Esophagus muscularis mucosa (tissue), 4 donors: ENCODE measurements at places on chromosomes 1 and 21.

DNA sequence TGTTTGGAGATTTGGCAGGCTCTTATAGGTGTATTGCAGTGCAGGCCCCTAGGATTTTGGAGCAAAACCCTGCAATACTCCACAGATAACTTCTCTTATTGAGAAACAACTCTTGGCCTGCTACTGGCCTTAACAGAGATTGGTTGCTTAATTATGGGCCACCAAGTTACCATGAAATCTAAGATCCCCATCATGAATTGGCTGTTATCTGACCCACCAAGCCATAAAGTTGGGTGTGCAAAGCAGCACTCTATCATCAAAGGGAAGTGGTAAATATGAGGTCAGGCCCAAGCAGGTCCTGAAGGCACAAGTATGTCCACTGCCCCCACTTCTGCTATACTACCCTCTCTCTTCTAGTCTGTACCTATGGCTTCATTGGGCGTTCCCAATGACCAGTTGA is 130.0 kb upstream of the TNFSF4 start:
- peak; percentile 24 for DNase-seq

DNA sequence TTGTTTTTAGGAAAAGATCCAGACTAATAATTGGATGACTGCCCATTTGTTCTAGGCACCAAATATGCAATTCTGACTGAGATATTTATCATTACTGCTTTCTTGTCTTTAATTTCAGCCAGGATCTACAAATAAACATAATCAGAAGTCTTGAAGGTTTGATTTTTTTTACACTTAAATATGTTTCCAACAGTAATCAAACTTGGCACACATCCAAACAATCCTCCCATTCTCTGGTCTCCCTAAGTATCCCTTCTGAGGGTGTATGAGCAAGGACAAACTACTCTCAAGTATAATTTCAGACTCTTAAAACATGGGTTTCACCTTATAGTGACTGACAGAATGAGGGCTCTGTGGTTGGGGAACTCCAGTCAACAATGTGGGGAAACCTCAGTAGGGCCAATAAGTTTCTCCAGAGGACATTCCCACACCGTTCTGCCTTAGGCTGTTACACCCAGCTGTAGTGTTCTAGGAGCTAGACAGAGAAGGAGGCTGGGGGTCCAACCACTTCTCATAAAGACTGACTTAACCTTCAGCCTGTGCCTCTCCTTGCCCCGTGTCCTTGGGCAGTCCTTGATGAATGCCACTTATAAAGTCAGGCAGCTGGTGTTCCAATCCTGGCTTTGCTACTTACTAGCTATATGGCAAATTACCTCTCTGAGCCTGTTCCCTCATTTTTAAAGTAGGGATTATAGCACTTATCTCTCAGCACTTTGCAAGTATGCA is 1.5 kb upstream of the PALMD start:
- no peak for DNase-seq

- no peak for DNase-seq
These were observed 6.8 kb upstream of the LY9 start for GRCh38 chr1:160789051-160789701.

GRCh38 chr1:28781305-28781704 is 30.7 kb upstream of the OPRD1 start:
- no peak for DNase-seq

DNA sequence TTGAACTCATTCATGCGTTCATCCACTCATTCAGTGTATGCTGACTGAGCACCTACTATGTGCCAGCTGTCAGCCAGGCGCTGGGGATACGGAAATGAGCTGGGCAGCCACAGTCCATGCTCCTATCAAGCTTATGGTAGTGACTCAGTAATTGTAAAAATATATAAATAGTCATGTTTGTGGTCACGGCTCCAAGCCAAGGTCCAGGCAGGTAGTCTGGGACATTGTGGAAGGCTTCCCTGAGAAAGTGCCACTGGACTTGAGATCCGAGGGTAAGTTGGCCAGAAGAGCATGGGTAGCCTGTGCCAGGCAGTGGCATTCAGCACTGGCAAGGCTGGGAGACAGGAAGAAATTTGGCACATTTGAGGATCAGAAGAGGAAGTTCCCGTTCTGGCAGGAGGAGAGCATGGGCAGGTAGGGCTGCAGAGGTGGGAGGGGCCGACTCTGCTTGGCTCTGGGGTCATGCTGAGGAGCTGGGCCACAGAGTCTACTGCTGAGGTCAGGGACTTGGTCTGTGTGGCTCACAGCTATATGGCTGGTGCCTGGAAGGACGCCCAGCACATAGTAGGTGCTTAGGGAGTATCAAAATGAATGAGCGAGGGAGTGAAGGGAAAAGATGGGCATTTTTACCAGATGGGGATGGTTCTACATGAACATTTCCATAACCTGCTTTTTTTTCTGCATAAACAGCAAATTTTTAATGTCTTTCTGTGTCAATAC is 6.9 kb downstream of the PTPRF start:
- DNase-seq = no peak

DNA sequence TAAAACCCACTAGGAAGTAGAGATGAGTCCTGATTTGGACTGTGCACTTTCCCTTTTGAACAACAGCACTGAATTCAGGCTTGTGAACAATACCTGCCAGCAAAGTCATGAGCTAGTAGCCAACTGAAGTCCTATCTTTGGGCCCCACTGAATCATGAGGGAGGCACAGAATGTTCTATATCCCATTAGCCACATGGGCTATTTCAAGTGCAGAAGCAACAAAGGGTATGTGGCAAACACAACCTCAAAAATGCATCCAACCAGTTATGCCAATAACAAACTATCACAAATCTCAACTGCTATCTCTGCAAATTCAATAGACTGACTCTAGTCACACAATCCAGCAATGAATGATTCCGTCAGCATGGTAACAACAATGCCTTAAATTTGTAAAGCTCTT is 276.0 kb downstream of the MRPL39 start:
- DNase-seq = no peak

GRCh38 chr1:89758156-89758555 is 62.7 kb upstream of the LRRC8D start:
- DNase-seq = no peak

DNA sequence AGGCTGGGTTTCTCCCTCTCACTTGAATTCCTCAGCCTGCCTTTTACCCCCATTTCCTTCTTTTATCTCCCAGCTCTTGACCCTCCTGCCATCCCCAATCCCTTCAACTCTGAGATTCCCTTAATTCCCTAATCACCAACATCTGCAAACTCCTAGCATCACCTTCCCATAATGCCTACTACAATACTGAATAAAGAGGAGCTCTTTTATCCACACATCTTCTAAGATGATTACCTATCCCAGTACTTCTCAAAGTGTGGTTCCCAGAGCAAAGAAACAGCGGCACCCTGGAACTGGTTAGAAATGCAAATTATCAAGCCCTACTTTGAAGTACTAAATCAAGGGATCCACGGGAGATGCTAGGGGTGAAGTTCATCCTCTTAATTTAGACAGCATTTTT is 21.2 kb upstream of the UBE2U start:
- peak; percentile 37 for DNase-seq

GRCh38 chr1:51664421-51665240 is 47.7 kb downstream of the OSBPL9 start:
- no peak for DNase-seq

GRCh38 chr1:84307398-84307797 is 5.9 kb downstream of the SAMD13 start:
- DNase-seq = no peak

DNA sequence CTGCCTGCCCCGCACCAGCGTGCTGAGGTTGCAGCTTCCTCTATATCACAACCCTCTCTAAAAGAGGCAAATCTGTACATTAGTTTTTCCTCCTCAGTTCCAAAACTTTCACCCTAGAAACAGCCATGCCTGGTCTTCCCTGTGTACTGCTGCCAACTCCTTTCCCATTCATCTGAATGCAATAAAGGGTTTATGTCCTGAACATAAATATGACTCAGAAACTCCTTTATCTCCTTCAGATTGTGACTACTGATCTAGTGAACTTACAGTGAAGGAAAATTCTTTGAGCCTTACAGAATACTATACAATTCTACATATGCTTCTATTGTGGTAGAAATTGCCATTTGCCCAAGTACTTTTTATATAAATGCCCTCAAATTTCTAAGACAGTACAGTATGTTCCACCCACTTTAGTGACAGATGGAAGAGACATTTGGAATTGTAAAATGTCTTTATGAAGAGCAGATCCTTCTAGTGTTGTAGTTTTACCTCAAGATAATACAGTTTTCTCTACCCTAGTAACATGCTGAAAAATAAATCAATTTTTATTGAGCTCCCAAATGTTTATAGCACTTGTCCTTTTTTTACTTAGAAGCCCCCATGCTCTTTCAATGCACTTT is 345.1 kb upstream of the SNX7 start:
- no peak for DNase-seq

DNA sequence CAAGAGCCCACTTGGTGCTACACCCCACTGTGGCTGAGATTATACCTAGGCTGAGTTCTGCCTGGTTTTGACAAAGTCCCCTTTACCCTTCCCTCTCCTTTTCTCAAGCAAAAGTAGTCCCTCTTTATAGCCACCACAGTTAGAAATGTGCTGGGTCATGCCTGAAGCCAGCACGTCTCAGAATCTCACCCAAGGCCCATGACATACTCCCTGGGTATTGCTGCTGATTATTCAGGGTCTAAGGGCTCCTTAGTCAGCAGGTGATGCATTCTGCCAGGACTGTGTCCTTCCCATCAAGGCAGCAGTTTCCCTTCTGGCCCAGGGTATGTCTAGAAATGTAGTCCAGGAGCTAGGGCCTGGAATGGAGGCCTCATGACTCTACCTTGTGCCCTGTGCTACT is 67.3 kb upstream of the COX20 start:
- no peak for DNase-seq

GRCh38 chr21:33051925-33052324 is 18.0 kb upstream of the OLIG1 start:
- DNase-seq = no peak

GRCh38 chr1:43005460-43006361 is 47.0 kb upstream of the SLC2A1 start:
- DNase-seq = no peak

- DNase-seq = no peak
These were observed 2.0 kb downstream of the HCN3 start for GRCh38 chr1:155279268-155279667.

- DNase-seq = no peak
These were observed 9.3 kb upstream of the PIGC start for GRCh38 chr1:172453153-172453545.

DNA sequence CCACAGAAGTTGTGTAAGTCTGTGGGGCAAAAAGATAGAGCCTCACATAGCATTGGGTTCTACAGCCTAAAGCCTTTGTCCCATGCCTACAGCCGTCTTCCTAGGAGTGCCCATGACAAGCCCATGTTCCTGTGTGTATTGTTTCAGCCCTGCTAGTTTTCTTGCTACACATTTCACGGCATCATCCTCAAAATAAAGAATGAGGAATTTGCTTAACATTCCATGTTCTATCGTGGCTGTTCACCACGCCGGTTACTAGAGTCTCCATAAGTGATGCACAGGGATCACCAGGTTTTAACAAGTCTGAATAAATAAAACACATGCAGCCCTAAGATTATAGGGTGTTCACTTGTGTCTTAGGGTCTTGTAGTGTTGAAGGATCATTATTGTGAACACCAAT is 87.4 kb upstream of the NGF start:
- peak; percentile 53 for DNase-seq

DNA sequence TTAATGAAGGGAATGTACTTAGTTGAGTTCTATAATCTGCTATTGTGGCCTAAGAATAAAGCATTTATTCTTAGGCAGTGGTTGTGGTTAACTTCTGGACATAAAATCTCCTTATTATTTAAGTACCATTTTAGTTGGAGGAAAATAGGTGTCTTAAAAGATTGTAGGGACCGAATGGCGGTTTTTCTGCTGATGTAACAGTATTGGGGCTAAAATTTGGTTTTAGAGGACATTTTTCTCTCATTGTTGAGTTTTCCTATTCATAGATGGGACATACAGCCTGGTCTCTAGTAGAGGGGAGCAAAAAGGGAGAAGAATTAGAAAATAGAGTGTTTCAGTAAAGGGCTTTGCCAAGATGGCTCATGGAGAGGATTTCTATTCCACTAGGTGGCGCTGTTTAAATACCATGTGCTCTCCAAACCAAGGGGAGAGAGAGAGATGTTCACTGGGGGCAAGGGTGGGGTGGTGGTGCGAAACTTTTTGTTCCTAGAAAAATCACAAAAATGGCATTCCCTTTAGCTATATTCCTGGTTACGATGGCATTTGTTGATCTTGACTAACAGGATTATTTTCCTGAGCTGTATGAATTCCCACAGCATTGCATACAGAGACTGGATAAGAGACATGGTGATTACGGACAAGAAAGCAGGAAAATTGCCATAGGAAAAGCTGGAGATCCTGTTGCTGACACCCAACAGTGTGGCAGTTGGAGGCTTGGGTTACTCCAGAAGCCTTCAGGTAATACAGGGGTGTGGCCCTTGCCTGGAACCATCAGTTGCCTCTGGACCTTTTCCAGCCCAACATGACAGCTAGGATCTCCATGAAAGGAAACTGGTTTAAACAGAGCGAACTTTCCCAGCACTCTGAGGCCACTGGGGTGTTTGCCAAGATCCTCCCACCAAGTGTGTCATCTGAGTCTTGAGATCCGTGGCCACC is 18.2 kb upstream of the FCGR2A start:
- no peak for DNase-seq

- DNase-seq = no peak
These were observed 23.8 kb downstream of the AJAP1 start for GRCh38 chr1:4678066-4678717.

DNA sequence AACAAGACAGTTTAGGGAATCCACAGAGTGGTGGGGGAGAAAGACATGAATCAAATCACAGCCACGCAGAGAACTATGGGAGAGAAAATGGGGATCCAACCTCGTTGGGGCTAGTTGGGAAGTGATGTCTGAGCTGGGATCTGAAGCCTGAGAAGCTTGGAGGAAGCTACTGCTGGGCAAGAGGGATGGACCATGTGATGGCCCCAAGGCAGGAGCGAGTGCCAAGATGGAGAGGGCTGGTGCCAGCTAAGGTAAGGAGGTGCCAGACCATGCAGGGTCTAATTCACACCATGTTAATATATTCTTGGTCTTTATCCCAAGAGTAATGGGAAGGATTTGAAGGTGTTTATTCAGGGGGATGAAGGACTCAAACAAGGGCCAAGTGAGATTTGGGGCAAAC is 18.2 kb upstream of the TCEA3 start:
- no peak for DNase-seq

DNA sequence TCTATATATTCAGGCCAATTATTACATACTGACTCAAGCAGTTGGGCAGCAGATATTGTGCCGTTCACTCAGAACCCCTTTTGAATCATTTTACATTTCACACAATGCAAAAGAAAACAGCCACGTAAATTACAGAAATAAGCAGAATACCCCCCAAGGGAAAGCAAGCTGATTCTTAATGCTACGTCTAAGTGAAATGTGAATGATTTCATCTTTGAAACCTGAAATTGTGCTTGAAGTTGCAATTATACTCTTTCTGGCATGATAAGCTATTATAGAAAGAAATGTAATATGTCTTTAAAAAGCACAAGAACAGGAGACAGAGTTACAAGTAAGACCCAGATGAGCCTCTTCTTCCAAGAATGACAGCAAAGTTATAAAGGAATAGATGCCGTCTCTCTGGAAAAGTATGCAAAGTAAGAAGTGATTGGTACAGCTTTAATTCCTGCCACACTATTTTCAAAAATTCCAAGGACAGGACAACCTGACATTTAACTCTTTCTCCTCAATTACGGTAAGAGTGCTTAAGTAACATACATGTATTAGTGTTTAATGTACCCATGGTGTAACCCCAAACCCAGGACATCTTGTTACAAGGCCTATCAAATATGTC is 891.5 kb upstream of the ADGRL2 start:
- DNase-seq = no peak
